ENCODE measurements at places on chromosomes 16 and 17.

GRCh38 chr17:67203818-67204217 lies 41.2 kb downstream of the HELZ start:
- DNase-seq, result no peak

DNA sequence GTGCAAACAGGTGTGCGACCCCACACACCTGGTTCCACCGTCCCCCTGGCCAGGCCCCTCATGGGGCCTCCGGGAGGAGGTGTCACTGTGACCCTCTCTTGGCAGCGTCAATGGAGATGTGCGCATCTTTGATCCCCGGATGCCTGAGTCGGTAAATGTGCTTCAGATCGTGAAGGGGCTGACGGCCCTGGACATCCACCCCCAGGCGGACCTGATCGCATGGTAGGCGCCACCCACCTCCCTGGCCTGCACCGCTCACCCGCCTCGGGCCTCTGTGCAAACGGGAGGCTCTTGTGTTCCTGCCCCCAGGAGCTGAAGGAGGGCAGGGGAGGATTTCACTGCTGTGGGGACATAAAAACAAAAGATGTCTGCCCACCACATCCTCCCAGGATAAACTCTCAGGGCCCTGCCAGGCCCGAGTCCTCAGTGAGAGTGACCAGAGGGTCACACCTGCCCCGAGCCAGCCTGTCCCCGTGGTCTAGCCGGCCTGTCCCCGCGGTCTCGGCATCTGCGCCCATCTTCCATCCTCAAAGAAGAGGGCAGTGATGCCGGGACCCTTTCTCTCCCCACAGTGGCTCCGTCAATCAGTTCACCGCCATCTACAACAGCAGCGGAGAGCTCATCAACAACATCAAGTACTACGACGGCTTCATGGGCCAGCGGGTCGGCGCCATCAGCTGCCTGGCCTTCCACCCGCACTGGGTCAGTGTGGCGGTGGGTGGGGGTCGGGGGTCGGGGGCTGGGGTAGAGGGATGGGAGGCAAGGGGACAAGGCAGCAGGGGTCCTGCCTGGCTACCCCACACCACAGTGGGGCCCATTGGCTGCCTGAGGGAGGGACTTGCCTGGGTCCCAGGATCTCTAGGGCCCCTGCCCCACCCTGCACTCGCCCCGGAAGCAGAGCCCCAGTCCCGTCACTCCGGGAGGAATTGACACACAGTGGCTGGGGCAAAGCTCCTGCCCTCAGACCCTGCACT lies 29.0 kb upstream of the CHMP6 start:
- no peak for DNase-seq

GRCh38 chr17:69430488-69430887 lies 16.0 kb downstream of the MAP2K6 start:
- DNase-seq, result no peak

DNA sequence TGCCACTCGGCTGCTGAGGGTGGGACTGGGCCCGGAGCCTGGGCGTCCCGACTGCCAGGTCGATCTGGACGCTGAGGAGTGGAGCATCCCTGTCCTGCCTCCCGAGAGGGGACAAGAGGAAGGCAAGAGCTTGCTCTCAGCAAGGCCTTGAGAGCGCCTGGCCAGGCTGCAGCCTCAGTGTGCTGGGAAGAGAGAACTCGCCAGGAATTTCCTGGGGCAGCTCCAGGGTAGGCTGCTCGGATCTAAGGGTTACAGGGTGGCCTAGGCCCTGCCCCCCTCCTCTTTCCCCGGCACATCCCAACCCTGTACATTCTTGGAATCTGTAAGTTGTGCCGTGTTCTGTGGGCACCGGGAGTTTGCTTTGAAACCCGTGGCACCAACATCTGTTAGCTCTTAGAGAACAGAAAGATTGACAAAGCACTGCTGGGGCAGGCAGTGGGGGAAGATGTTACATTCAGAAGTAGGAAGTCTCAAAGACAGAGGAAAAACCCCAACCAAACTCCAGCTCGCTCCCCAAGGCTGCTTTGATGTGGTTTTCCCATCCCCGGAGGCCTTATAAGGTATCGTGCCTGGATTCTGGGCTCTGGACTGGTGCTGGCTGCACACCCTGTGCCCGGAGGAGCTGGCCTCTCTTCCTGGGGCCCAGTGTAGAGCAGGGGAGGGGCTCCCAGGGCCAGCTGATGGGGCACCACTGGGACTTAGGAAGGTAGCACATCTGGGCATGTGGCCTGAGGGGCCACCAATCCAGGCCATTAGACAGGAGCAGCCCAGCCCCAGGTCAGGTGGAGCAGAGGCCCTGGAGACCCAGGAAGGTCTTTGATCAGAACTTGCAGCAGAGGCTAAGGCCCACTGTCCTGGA lies 55.2 kb downstream of the NKD1 start:
- DNase-seq, result peak; percentile 71

- no peak for DNase-seq
Measured at GRCh38 chr17:82449131-82449882, 1.2 kb downstream of the CYBC1 start.
